Amygdala (tissue), 56 donors: ENCODE measurements at places on chromosomes 6 and 20.

DNA sequence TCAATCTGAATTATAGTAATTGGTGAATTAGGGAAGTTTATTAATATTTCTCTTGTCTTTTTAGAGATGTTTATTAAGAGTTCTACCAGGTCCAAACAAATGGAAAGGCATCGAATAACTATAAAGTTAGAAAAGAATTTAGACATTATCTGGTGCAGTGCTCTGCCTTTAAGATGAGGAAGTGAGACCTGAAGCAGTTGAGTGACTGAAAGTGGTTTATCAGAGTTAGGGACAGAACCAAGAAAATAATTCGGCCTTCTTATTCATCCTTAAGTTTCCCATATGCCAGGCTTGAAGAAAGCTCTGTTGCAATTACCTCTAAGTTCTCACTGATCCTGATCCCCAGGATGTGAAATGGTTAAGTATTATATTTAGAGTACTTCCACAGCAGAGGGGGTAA, 94.2 kb upstream of the FLRT3 start:
- no peak for DNase-seq

DNA sequence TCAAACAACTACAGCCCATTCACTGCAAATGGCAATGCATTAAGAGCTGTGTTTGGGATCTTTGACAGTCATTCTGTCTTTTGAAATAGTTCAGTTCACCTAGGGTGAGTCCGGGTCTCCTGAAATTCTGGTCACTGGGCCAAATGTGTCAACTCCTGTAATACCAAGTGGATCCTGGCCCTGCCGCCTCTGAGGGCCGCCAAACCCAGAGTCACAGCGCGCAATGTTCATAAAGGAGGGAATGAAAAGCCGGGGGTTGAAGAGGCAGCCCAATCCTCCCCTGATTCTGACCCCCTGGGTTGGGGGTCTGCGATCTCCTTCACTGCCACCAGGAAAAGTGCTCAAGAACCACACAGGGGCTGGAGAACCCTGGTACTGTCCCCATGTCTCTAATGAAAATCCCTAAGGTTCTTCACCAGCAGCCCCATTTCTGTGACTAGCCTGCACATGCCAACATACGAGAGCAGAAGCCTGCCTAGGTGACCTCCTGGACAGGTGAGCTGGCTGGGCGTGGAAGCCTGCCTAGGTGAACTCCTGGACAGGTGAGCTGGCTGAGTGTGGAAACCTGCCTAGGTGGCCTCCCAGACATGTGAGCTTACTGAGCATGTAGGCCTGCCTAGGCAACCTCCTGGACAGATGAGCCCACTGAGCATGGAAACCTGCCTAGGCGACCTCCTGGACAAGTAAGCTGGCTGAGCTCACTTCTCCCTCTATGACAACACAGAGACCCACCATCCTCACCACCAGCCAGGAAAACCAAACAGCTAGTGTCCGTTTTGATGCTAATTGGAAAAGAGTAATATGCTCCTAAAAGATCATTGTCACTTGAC, 16.1 kb upstream of the APMAP start:
- no peak for DNase-seq

GRCh38 chr20:43710370-43711044, 16.3 kb downstream of the GTSF1L start:
- no peak for DNase-seq

DNA sequence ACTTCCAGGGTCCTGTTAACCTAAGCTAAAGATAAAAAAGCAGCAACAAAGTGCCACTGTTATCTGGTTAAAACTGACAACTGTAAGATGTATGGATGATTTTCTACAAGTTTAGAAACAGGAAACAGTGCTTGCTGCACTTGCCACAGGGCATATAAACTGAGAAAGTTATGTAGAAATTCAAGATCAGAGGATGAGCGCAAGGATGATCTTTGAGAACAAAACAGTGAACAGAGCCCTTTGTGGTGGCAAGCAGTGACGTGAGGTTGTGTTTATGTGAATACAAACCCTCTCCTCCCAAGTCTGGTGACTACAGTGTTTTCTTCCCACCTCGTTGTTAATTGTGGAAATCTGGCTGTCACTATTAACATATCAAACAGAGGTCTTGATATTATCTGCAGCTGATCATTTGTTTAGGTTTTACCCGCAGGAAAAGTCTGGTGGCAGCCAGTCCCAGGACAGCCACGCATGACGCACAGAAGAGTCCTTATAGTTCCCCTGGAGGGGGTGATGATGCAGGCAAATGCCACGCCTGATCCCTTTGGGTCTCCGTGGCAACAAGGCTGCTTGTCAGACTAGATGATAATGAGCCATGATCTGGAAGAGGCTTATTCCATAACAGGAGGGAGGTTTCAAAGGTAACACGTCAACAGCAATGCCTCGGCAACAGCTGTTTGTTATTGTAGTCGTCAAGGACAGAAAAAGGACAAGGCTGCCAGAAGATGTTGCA, 43.1 kb upstream of the TNFAIP3 start:
- DNase-seq: no peak

DNA sequence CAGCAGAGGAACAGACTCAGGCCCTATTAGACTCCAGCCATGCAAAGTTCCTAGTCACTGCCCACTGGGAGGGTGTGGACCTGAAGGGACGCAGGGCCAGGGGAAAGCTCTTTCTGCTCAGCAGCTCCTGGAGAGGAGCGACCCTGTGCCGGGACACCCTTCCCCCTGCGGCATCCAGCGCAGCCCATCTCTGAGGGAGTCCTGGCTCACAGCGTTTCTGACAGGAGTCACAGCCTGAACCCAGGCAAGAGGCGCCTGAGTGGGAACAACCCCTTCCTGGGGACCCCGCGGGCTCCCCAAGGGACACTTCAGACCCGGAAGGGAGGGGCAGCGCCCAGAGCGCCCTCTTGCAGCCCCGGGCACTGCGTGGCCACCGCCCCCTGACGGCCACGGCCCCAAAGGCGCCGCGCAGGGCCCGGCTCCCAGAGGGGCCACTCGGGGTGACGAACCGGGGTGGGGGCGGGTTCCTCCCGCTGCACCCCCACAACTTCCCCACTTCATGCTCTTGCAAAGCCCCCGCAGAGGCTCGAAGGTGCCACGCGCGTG, 862 bp downstream of the UCKL1 start:
- DNase-seq: peak; percentile 53

DNA sequence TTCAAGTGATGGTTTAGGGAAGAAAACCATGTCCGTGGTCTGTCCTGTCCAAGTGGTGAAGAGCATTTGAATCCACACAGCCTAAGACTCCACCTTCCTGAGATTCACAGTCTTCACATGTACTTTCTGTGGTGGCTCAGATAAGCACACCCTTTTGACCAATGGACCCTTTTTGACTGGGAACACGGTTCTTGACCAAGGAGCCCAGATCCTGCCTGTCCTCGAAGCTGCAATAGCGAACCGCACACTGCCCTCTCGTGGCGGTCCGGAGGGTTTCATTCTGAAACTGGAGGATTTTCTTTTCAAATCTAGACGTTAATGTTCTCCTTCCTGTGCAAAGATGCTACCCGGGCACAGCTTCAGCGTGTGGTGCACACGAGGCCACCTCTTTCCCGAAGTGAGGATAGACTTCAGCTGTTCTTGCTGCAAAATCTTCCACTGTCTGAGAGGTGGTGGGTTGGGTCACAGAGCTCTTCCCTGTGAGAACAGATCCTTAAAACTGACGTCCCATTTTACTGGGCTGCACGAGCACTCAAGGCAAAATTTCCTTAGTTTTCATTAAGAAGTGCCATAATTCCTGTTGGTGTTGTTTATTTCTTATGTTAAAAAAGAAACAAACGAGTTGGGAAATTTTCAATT, 90.5 kb downstream of the SYNJ2 start:
- DNase-seq: peak; percentile 34

GRCh38 chr6:1463751-1464426, 74.5 kb downstream of the FOXF2 start:
- no peak for DNase-seq

- DNase-seq: peak; percentile 47
Observed at GRCh38 chr20:16864069-16864468, 115.9 kb downstream of the OTOR start.

DNA sequence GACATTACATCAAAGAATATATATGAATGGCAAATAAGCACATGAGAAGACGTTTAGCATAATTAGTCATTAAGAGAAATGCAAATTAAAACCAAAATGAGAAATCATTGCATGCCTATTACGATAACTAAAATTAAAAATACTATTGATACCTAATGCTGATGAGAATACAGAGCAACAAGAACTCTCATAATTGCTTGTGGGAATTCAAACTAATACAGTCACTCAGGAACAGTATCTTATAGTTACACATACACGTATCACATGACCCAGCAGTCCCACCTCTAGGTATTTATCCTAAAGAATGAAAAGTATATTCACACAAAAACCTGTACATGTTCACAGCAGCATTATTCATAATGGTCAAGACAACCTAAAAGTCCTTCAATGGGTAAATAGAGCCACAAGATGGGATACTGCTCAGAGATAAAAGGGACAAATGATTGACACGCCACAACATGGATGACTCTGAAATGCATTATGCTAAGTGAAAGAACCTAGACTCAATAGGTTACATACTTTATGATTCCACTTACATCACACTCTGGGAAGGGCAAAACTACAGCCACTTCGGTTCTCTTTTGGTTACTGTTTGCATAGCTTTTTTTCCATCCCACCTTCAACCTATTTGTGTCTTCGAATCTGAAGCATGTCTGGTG, 16.4 kb downstream of the CPXM1 start:
- no peak for DNase-seq

DNA sequence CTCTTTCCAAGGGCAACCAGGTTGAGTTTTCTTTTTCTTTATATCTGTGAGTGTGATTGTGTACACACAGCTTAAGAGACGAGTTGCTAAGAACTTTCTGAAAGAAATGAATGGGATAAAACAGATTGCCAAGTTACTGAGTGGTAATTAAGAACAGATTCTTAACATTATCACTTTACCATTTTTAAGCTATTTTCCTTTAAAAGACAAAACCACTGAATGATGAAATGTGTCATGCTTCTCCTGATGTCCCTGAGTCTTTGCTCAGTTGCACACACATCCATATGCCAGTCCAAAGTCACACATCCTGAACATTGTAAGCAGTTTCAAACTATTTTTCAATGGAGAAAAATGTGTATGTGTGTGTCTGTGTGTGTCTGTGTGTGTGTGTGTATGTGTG, 5.5 kb upstream of the DAAM2 start:
- DNase-seq: no peak

GRCh38 chr20:1442304-1442703, 24.3 kb downstream of the NSFL1C start:
- no peak for DNase-seq

DNA sequence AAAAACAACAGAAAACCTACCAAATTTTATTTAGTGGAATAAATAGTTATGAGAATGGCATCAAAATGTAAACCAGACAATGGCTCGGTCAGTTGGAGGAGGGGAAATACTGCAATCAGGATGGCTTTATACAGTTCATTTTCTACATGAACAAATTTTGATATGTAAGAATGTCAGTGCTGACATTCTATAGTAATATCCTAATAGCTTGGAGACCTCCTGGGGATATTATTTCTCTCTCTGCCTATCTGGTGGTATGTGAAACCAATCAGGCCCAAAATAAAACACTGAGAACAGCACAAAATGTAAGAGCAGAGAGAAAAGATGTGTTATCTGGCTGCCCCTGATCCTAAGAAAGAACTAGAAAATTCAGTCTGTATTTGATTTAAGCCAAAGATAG, 327.7 kb downstream of the UBE3D start:
- DNase-seq: no peak

DNA sequence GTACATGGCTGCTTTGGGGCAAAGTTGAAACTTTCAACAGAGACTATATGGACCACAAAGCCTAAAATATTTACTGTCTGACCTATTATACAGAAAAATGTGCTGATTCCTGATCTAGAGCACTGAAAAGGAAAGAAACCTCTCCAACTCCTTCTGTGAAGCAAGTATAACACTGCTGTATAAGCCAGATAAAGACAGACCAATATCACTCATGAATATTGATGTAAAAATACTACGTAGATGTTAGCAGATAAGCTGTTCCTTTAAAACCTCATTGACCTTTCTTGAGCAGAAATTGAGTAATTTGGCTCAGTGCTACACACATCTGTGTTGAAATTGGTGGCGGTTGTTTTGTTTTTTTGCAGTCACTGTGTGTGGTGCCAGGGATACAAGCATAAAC, 69.9 kb upstream of the HDAC2 start:
- no peak for DNase-seq

- no peak for DNase-seq
Observed at GRCh38 chr6:119493980-119494379, 144.4 kb upstream of the MAN1A1 start.

- no peak for DNase-seq
Observed at GRCh38 chr6:109362102-109362884, 20.0 kb downstream of the CD164 start.

- DNase-seq: no peak
Observed at GRCh38 chr6:148761527-148762011, 14.7 kb downstream of the UST start.

GRCh38 chr6:16496991-16497801, 258.8 kb downstream of the GMPR start:
- no peak for DNase-seq

GRCh38 chr6:37320646-37321045, 33.1 kb upstream of the RNF8 start:
- no peak for DNase-seq

DNA sequence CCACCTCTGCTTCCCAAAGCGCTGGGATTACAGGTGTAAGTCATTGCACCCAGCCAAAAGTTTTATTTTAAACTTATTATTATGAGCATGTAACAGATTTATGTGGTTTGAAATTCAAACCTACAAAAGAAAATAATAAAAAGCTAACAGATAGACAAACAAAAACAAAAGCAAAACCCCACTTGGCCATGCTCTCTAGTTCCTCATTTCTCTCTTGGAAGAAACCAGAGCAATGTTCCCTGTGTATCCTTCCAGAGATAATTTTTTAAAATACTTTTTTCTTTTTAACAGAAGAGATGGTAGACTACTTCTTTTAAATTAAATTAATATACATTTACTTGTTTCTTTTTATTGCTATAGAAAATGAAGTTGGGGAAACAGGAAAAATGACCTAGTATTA, 28.0 kb upstream of the SLC17A3 start:
- no peak for DNase-seq

DNA sequence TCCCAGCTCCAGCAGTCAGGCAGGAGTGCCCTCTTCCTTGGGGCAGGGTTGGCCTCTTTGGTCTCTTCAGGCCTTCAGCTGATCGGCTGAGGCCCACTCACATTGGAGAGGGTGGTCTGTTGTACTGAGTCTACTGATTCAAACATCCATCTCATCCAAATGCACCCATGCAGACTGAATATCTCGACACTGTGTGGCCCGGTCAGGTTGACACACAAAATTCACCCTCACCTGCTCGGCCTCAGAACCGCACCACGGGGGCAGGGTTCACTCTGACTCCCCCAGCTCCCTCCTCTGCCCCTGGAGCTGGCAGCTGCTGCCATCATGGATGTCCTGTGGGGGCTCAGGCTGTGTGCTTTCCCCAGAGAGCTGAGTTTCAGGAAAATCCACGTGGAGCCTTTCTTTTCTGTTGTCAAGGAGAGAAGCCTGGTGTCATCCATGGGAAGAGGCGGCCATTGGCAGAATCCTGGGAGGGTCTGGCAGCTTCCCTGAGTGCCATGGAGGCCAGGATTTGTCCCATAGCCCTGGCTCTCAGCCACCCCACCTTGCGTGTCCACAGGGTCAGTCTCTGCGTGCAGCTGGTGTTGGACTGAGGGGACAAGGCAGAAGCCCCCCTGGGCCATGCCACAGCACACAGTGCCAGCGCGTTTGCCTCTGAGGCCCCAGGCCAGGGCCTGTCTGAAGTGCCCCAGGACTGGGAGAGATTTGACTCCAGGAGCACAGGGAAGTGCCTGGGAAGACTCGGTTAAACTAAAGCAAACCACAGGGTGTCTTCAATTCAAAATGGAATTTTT, 114.1 kb downstream of the ERMARD start:
- DNase-seq: no peak

GRCh38 chr20:49993301-49993751, 10.5 kb downstream of the SNAI1 start:
- no peak for DNase-seq

- DNase-seq: no peak
Observed at GRCh38 chr6:132673376-132674094, 14.6 kb upstream of the TAAR1 start.
